ENCODE measurements at places on chromosomes 12 and 14.

DNA sequence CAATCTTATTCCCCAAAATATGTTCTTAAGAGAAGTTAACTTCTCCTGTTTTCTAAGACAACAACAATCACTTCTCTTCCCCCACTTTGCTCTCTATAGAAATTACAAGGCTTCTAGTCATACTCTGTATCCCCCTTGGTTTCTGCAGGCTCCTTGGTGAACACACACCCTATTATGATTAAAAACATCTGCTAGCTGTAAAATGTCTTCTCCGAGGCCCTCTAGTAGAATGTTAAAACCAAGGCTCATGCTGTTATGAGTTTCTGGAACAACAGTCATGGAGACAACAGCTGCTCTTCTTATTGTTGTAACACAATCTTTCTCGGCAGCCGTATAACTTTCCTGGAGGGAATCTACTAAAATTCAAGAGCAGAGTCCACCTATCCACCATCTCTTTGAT, 397.5 kb upstream of the CCDC196 start:
- no peak for DNase-seq

GRCh38 chr14:20601522-20601921, 10.3 kb upstream of the RNASE12 start:
- no peak for DNase-seq

- DNase-seq, result no peak
Observed at GRCh38 chr14:71620401-71620800, 311.8 kb upstream of the RGS6 start.

DNA sequence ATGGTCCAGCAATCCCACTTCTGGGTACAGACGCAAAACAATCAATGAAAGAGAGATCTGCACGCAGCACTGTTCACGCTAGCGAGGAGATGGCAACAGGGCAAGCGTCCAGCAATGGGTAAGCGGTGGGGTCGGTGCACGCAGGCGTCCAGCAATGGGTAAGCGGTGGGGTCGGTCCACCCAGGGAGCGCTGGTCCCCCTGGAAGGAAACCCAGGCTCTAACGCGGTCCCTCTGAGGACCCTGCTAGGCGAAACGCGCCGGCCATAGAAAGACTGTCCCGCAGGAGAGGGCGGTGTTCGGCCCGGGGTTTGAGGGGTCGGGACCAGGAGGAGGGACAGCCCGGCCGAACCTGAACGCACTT, 618 bp upstream of the PGAM5 start:
- DNase-seq, result no peak

DNA sequence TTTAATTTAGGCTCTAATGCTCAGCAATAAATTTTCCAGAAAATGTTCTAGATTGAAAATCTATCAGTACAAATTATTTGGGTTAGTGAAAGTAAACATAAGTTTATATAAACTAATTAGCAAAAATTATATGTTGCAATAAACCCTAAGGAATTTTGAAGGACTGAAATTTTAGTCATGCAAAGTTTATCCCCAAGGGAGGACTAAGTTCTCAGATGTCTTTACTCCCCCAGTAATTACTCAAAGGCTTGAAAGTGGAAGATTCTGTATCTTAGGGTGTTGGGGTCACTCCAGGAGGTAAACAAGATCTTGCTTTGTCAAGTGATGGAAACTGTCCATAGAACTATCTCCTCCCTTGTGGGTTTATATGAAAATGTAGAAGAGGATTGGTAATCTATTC, 183.7 kb downstream of the AKAP6 start:
- no peak for DNase-seq

DNA sequence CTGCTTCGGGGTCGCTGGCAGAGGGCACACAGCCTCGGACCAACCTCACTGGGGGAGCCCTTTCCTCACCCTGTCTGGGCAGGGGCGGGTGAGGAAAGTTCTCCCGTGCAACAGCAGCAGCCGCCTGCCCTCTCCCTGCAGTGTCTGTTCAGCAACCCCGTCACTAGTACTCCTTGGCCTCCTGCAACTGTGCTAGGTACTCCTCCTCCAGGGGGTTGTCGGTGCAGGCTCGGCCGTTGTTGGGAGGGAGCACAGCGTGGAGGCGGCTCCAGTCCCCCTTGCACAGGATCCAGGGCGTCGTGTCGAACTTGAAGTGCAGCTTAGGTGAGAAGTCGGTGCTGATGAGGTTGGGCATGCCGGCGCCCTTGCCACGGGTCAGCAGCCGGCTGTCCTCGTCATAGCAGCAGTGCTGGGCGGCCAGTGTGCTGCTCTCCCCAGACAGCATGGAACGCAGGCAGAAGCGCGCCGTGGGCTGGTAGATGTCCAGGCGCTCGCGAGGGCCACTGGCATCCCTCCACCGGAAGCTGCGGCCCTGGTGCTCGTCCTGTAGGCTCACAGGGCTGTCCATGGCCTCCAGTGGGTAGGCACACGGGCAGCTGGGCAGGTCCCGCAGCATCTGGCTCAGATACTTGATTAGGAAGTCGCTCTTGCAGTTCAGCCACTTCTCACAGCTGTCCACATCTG, 17.7 kb downstream of the AHSA1 start:
- no peak for DNase-seq

GRCh38 chr12:7628381-7628961, 37.2 kb downstream of the APOBEC1 start:
- DNase-seq, result peak; percentile 43

DNA sequence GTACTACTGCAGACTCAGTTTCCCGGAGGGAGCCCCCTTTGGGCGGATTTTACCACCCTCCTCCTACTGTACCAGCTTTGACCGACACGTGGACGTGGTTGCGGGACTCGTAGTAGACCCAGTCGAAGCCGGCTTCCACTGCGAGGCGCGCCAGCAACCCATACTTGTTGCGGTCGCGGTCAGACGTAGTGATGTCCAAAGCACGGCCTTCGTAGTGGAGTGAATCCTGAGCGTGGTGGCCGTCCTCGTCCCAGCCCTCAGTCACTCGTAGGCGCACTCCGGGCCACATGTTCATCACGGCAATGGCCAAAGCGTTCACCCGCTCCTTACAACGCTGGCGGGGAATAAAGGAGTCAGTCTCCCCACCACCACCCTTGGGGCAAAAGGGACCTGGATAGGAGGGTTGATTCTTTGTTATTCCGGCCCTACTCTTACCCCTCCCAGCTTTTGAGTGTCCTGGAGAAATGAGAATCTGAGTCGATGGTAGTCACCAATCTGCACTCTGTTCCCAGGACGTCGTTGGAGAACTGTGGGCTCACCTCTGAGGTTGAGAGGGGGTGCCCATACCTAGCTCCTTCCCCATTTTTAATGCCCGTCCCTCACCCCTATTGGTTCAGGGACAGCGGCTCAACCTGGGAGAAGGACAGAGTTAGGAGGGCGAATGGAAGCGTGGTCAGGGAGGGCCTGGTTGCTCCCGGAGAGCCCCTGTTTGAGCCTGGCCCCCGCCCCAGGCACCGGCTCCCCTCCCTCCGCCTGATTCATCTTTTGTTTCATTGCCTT, 3.4 kb downstream of the DHH start:
- DNase-seq, result no peak

- no peak for DNase-seq
Observed at GRCh38 chr14:88137327-88137726, 132.4 kb downstream of the GPR65 start.

DNA sequence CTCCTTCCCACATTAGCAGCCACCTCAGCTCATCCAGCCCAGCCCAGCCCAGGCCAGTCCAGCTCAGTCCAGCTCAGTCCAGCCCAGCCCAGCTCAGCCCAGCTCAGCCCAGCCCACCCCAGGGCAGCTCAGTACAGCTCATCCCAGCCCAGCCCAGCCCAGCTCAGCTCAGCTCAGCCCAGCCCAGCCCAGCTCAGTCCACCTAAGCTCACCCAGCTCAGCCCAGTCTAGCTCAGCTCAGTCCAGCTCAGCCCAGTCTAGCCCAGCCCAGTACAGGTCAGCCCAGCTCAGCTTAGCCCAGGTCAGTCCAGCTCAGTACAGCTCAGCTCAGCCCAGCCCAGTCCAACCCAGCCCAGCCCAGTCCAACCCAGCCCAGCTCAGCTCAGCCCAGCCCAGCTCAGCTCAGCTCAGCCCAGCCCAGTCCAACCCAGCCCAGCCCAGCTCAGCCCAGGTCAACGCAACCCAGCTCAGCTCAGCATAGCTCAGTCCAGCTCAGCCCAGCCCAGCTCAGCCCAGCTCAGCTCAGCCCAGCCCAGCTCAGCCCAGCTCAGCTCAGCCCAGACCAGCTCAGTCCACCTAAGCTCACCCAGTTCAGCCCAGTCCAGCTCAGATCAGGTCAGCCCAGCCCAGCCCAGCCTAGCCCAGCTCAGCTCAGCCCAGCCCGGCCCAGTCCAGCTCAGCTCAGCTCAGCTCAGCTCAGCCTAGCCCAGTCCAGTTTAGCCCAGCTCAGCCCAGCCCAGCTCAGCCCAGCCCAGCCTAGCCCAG, 63.0 kb downstream of the TMEM121 start:
- DNase-seq, result no peak

GRCh38 chr14:89757313-89757939, 197.1 kb downstream of the EFCAB11 start:
- DNase-seq, result no peak

DNA sequence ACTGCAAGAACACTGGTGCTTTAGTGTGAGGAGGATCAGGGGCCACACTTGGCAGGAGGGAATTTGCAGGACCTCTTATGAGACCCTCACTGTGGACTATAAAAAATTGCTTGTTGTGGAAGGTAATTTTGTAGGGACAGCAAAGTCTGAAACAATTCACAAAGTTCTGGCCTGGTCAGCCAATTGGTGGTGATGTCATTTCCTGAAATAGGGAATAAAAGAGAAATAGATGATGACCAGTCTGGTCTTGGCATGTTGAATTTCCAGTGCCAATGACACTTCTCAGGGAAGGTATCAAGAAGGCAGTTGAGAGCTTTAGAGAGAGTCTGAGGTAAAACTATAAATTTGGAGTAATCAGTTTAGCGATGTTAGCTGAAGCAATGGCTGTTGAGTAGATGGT, 129.3 kb upstream of the LMNTD1 start:
- DNase-seq, result no peak

GRCh38 chr12:49671031-49671765, 36.0 kb downstream of the FMNL3 start:
- DNase-seq, result no peak

DNA sequence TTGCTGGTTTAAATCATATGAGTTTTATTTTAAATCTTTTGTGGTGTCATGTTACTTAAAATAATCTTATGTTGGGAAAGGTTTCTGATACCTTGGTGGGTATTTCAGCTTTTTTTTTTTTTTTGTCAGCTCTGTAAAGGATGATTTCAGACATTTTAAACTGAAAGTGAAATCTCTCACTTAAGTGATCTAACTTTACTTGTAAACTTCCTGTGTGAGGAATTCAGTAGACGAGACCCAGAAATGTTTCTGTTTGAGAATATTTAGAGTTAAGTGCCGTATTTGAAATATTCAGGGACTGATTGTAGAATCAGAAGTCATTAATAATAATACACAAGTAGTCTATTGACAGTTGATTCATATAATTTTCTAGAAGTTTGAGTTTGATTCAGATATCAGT, 37.8 kb downstream of the PROX2 start:
- DNase-seq, result no peak

DNA sequence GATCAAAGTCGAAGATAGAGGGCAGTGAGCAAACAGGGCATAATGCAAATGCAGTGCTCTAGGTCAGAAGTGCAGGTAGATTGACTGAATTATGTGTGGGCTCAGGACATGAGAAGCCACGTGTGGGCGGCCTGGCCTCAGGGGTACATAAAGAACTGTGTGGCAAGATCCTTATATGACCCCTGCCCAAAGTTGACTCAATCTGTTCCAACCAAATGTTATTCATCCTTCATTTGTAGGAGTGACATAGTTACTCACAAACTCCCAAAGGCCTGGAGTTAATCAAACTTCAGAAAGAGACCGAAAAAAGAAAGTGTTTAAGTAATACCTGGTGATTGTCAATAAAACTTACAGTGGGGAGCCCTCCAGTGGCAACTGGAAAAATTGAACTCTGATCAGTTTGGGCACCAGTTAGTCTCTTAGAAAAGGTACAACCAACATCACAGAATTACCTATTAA, 150.4 kb upstream of the FAR2 start:
- no peak for DNase-seq

- DNase-seq, result peak; percentile 92
Observed at GRCh38 chr12:118981285-118982211, at the start of gene SRRM4. SRRM4 (plus strand) TSS chr12:118981541; CDS start chr12:118981883, 342 bp downstream.

DNA sequence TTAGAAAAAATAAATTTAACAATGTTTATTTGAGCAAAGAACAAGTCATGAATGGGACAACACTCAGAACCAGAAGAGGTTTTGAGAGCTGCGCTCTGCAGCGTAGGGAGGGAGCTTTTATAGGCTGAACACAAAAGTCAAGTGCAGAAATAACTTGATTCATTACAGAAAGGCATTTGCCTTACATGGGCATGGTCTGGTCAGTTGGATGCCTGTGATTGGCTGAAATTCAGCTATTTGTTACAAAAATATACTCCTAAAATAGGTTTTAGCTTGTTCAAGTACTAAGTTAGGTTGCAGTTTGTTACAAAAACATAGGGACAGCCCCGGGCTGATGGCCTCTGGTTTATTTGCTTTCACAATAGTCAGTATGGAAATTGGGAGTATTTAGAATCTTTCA, 118.0 kb downstream of the NUAK1 start:
- no peak for DNase-seq

GRCh38 chr12:25197608-25198007, 2.6 kb downstream of the ETFRF1 start:
- no peak for DNase-seq

- DNase-seq, result no peak
Observed at GRCh38 chr14:75879031-75879430, 102.8 kb downstream of the TGFB3 start.

GRCh38 chr12:117646520-117646919, 285.1 kb upstream of the NOS1 start:
- no peak for DNase-seq

GRCh38 chr14:60532442-60532841, 23.5 kb downstream of the SIX6 start:
- no peak for DNase-seq

- DNase-seq, result no peak
Observed at GRCh38 chr12:45304514-45305178, 88.8 kb downstream of the ANO6 start.

- DNase-seq, result no peak
Observed at GRCh38 chr12:89932954-89933353, 224.3 kb upstream of the ATP2B1 start.

GRCh38 chr14:99524091-99524661, 43.0 kb downstream of the CCNK start:
- DNase-seq, result no peak
